NCI-H446 (cell line): ENCODE measurements at places on chromosomes 7 and 10.

- no peak for DNase-seq
Measured at GRCh38 chr7:151873402-151873965, 3.4 kb downstream of the PRKAG2 start.

DNA sequence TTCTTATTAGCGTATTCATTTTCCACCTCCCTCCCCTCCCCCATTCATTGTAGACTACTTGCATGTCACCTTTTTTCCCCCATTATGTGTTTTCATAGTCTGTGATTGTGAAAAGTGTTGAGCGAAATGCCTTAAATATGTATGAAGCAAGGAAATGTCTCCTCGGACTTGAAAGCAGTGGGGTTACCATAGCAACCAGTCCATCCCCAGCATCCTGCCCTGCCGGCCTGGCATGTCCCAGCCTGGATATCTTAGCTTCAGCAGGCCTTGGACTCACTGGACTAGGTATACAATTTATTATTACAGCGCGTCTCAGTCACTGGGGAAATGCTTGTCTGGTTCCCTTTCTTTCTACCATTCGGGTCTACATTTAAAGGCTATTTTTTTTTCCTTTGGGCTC lies 283.6 kb downstream of the BICC1 start:
- DNase-seq: no peak

GRCh38 chr10:9302140-9302746 lies 1247.8 kb downstream of the GATA3 start:
- peak; percentile 41 for DNase-seq

GRCh38 chr10:122551450-122551849 lies 9.1 kb upstream of the DMBT1 start:
- DNase-seq: no peak

DNA sequence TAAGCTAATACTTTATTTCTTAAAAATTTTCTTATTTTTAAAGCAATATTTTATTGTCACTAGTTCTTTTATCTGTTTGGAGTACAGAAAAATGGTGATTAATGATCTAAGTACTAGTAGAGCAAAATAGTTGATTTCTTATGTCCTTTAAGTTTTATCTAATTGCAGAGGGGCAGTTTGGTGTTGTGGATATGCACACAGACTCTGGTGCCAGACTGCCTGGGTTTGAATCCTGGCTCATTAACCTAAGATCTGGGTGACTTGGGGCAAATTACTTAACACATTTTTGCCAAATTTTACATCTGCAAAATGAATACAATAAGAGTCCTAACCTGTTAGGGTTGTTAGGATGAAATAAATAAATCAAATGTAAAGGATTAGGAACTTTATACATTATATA lies 10.7 kb upstream of the PRPS1L1 start:
- peak; percentile 2 for DNase-seq

GRCh38 chr10:129892548-129893052 lies 71.5 kb downstream of the EBF3 start:
- no peak for DNase-seq

- DNase-seq: no peak
Measured at GRCh38 chr10:118474111-118474510, 121.3 kb downstream of the PRLHR start.

DNA sequence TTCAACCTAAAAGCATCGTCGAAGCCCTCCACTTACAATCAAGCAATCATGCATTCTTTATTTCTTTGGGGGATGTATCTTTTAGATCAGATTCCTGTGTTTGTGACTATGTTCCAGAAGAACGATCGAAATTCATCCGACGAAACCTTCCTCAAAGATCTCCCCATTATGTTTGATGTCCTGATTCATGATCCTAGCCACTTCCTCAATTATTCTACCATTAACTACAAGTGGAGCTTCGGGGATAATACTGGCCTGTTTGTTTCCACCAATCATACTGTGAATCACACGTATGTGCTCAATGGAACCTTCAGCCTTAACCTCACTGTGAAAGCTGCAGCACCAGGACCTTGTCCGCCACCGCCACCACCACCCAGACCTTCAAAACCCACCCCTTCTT lies 13.8 kb downstream of the GPNMB start:
- DNase-seq: no peak
